SK-MEL-5 (cell line): ENCODE measurements at places on chromosomes 4 and X.

DNA sequence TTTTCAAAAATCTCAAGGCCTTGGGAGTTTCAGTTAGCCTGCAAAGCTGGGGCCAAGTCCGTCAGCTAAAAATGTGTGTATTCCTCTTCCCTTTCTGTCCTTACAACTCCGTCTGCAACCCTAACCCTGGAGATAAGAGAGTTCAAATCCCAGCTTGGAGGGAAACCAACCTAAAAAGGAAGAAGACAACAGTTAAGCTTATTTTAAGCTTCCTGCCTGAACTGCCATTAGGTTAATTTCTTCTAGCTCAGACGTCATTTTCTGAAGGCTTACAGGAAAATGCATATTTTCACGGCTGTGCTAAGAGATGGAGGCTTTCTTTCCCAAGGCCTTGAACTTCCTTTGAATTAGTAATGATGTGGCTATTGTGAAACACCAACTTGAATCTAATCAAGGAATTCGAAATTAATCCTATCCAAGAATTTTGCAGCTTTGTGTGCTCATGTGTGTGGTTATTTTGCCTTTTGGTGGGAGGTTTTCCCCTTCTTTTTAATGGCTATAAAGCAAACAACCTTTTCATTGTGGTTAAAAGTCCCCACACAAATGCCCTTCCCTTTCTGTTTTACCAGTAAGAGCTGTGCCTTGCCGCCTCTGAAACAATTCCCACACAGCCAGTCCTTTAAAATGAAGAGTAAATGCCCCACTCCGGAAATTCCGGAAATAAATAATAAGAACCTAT is 103.5 kb downstream of the IRF2 start:
- DNase-seq: no peak

GRCh38 chr4:108709722-108710121 is 53.1 kb downstream of the ETNPPL start:
- DNase-seq: no peak

GRCh38 chr4:139562067-139562684 is 6.2 kb upstream of the SETD7 start:
- DNase-seq: peak; percentile 30

DNA sequence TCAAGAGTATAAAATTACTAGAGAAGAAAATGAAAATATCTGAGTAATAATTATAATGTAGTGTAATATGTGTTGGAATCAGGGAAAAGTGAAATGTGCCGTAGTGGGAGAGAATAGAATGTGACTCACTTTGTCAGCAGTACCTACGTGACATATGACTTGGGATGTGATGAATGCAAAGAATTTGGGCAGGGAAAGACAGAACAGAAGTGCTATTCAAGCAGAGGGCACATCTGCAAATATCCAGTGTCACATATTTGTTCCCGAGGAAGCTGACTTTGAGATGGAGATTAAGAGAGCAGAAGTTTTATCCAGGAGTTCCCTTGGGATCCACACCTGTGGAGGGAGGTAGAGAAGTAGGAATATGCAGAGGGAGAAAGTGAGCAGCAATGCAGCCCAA is 69.3 kb upstream of the HS3ST1 start:
- DNase-seq: no peak

GRCh38 chrX:49183701-49184281 is 2.4 kb downstream of the PRICKLE3 start:
- no peak for DNase-seq
